GM23248 (cell line): ENCODE measurements at places on chromosomes 4 and X. TPM values are rescaled to one million over a fixed set of nuclear protein-coding genes. Genes with fewer than 3 reads are reported as not detected.

The TRIM2 gene
- total RNA-seq: 26.4 and 32.4 TPM in 2 replicates

The SATL1 gene
- not detected in 2 replicates for total RNA-seq

The TEX13D gene
- total RNA-seq: not detected in 2 replicates

The NDST4 gene
- total RNA-seq: not detected in 2 replicates

The GPC4 gene
- 1.9 and 2.5 TPM in 2 replicates for total RNA-seq

The PAGE2 gene
- total RNA-seq: not detected in 2 replicates

- H3K36me3 ChIP-seq: no peaks in the 10 kb centered on the region
- DNase-seq: peak; percentile 50
- H3K27me3 ChIP-seq: no peaks in the 10 kb centered on the region
- peak overlapping the region; percentile 28; the same call in 1 of the 2 replicates for H3K27ac ChIP-seq
Measured at GRCh38 chr4:133856731-133857355, 344.7 kb downstream of the PABPC4L start.

GRCh38 chrX:9298221-9298620 lies 166.6 kb upstream of the TBL1X start:
- no peak for DNase-seq
- no peak overlapping the region for H3K27ac ChIP-seq
- H3K36me3 ChIP-seq: no peaks in the 10 kb centered on the region
- no peak overlapping the region for H3K4me3 ChIP-seq
- H3K4me1 ChIP-seq: no peaks in the 10 kb centered on the region

DNA sequence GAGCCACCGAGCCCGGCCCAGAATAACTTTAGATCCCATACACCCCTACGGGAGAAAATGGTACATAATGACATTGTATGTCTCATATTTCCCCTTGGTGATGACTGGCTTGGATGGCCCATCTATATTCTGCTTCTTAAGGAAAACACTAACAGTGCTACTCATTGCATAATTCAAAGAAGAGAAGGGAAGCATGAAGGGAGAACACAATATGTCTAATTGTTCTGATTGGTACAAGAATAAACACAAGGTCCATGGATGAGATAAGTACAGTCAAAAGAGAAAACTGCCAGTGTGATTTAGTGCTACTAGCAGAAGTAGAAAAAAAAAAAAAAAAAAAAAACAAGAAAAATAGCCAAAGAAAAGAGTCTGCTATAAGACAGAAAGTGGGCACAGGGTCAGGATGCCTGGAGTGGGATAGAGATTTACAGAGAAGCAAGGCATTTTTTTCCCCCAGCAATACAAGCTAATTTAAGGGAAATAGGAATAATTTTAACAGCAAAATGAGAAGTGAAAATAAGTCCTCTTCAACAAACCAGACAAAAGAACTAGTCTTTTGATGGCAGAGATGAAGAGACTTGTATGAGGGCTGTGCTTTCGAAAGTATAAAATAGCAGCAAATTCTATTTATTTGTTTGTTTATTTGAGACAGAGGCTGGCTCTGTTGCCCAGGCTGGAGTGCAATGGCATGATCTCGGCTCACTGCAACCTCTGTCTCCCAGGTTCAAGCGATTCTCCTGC lies 96.5 kb upstream of the MAP3K15 start:
- H3K36me3 ChIP-seq: no peaks in the 10 kb centered on the region
- H3K27ac ChIP-seq: no peak overlapping the region
- no peaks in the 10 kb centered on the region for H3K27me3 ChIP-seq
- no peak overlapping the region for H3K4me3 ChIP-seq

- no peaks in the 10 kb centered on the region for H3K36me3 ChIP-seq
- H3K27me3 ChIP-seq: no peaks in the 10 kb centered on the region
- H3K27ac ChIP-seq: no peak overlapping the region
- H3K4me3 ChIP-seq: no peak overlapping the region
- peaks cover 2% of the 10 kb centered on the region; the same call in 1 of the 2 replicates for H3K4me1 ChIP-seq
Measured at GRCh38 chrX:9378980-9379696, 85.7 kb upstream of the TBL1X start.

DNA sequence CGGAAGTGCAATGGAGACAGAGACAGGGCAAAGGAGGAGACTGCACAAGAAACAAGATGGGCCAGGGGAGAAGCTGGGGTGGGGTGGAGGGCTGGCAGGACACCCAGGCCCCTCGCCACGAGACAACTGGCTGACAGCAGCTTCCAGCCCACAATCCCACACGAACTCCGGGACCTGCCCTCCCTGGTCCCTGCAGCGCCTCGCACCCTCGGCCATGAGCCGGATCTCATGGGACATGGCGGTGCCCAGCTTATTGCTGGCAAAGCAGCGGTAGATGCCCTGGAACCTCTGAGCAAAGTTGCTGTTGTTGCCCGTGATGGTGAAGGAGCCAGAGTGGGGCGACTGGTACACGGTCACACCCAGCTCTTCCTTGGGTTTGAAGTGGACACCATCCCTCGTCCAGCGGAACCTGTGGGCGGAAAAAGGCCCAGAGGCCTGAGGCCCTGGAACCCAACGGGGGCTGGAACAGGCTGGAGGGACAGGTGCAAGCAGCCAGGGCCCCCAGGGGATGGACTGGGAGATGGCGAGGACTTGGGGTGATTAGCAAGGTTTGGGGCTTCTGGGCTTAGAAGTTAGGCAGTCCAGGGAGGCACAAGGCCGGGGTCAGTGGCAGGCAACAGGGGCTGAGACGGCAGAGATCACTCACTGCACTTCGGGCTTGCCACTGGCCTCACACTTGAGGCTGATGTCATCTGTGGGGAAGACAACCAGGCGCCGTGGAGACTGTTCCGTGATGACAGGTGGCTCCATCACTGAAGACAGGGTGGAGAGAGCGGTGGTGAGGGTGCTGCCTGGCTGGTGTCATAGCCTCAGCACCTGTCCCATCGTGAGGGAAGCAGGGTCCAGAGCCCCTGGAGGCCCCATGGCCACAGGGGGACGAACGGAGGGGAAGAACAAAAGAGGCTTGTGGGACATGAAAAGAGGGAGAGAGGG lies 13.8 kb downstream of the L1CAM start:
- H3K4me1 ChIP-seq: no peaks in the 10 kb centered on the region
- DNase-seq: no peak
- no peaks in the 10 kb centered on the region for H3K27me3 ChIP-seq
- no peaks in the 10 kb centered on the region for H3K36me3 ChIP-seq
- no peak overlapping the region for H3K4me3 ChIP-seq
- H3K27ac ChIP-seq: no peak overlapping the region

DNA sequence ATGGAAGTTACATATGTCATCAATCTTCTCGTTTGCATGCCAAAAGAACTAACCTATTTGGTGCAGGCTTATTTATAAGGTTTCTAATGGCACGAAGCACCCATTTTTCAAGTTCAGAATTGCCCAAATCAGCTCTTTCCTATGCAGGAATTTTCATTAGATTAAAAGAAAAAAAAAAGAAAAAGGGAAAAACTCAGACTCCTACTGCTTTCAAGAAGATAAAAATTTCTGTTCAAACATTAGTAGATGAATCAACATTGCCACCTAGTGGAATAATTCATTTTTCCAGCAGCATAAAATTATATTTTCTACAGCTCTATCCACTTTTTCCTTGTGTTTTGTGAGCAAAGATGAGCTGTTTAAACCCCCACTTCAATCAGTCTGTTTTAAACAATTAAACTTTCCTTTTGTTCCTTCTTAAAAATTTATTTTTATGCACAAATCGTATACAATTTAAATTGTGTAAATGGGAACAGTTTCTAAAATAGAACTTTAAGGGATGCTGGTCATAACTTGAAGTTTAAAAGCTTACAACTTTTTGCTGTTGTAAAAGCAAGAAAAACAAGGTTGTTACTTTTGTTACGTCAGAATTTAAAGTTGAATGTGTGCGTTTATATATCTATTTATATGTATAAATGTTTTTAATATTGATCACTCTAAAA lies 309.9 kb downstream of the ARAP2 start:
- H3K4me1 ChIP-seq: no peaks in the 10 kb centered on the region
- no peak overlapping the region for H3K4me3 ChIP-seq
- no peaks in the 10 kb centered on the region for H3K27me3 ChIP-seq
- no peak overlapping the region for H3K27ac ChIP-seq

DNA sequence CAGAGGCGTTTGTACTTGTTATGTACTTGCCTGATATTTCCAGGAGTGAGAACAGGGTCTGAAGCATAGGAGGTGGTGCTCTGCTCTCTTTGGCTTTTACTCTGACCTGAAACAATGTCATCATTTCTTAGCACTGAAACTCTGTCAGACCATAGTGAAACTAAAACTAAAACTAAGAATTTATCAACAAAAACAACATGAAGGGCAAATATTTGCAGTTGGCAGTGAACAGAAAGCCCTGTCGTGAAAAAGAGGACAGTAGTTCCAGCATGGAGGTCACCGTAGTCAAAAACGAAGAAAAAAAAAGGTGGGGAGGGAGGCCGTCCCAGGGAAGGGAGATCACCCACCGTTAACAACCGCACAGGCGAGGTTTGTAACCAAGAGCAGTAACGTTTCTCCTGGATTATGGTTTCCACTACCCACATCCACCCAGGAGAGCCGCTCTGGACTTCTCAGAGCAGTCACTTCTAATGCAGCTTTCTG lies 97.5 kb downstream of the ANK2 start:
- H3K27me3 ChIP-seq: no peaks in the 10 kb centered on the region
- H3K27ac ChIP-seq: peak overlapping the region; percentile 62
- H3K4me1 ChIP-seq: peaks cover 21% of the 10 kb centered on the region
- no peaks in the 10 kb centered on the region for H3K36me3 ChIP-seq
- DNase-seq: peak; percentile 59

GRCh38 chrX:149518236-149518635 lies 13.1 kb upstream of the IDS start:
- no peak overlapping the region for H3K27ac ChIP-seq
- no peaks in the 10 kb centered on the region for H3K36me3 ChIP-seq
- no peaks in the 10 kb centered on the region for H3K4me1 ChIP-seq
- no peaks in the 10 kb centered on the region for H3K27me3 ChIP-seq
- DNase-seq: no peak

DNA sequence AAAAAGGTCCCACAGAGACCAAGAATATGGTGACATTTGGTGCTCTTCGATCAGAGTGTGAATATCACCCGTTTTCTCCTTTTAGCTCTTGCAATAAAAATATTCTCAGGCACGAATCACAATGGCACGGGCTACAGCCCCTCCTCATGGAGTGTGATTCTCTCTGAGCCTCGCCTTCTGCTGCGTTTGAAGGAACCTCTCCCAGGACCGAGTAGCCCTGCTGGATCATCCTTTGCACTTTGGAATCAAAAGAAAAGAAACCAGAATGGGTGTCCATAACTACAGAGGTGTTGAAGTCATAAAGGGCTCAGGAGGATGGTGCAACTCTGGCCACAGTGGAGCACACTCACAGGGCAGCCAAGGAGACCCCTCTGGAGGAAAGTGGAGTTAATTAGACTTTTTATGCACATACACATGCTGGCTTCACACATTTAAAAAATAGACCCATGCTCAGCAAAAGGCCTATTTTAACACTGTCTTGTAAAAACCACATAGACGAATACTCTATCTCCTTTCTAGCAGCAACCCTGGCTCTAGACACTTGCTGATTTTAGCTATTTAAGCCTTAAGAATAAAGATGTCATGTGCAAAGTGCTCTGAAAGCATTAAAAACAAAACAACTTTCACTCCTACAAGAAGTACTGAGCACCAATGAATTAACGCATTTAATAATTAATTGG lies 19.1 kb downstream of the MAML3 start:
- no peak overlapping the region for H3K4me3 ChIP-seq
- H3K27ac ChIP-seq: no peak overlapping the region
- H3K27me3 ChIP-seq: no peaks in the 10 kb centered on the region
- no peaks in the 10 kb centered on the region for H3K36me3 ChIP-seq
- peaks cover 47% of the 10 kb centered on the region for H3K4me1 ChIP-seq

DNA sequence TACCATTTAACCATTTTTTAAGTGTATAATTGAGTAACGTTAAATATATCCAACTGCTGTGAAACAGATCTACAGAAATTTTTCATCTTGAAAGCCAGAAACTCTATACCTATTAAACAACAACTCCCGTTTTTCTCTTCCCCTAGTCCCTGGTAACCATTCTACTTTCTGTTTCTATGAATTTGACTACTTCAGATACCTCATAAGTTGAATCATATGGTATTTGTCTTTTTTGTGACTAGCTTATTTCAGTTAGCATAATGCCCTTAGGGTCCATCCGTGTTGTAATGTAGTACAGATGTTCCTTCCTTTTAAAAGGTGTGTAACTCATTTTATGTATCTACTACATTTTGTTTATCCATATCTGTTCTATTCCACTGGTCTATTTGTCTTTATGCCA lies 48.7 kb downstream of the STAG2 start:
- no peak overlapping the region for H3K27ac ChIP-seq
- H3K4me3 ChIP-seq: no peak overlapping the region
- DNase-seq: peak; percentile 6
- no peaks in the 10 kb centered on the region for H3K27me3 ChIP-seq
- H3K36me3 ChIP-seq: no peaks in the 10 kb centered on the region

DNA sequence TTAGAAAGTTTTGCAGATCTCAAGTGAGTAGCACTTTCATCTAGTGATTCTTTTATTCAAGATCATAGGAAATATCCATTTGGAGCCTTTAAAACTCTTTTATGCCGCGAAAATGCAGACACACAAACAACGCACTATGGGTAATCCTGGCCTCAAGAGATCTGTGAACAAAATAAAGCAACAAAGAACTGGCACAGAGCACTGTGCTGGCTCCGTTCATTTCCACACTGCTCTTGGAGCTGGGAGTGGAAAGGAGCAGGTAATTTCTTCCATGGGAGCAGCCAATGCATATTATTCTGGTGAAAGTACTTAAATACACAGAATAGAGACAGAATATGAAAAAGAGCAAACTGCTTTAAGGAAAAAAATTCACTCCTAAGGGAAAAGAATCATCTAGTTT lies 172.7 kb upstream of the FRG1 start:
- DNase-seq: no peak
- H3K4me1 ChIP-seq: no peaks in the 10 kb centered on the region
- no peak overlapping the region for H3K4me3 ChIP-seq

- no peak overlapping the region for H3K27ac ChIP-seq
- no peak overlapping the region for H3K4me3 ChIP-seq
- no peaks in the 10 kb centered on the region for H3K4me1 ChIP-seq
- no peaks in the 10 kb centered on the region for H3K36me3 ChIP-seq
- H3K27me3 ChIP-seq: no peaks in the 10 kb centered on the region
- peak; percentile 75 for DNase-seq
Measured at GRCh38 chrX:130024127-130024526, 41.7 kb downstream of the BCORL1 start.

DNA sequence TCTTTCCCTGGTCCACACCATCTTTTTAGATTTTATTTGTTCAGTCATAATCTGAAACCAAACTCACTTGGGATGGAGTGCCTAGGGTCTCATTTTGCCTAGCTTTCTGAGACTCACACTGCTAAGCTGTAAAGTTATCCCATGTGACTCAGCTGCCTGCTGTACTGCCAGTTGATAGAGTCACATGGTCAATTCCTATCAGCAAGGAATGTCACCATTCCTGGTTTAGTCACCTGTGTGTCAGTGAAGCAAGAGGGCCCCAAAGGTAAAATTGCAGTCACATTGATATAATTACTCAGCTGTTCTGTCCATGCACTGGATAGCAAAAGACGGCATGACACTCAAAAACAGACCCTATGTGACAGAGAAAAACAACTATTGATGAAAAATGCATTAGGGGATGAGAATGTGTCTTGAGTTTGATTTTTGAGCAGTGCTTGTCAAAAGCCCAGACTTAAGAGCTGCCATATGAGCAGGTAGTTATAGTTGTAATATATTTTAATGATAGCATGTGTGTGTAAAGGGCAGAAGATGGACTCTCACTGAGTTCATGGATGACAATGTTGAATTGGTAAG lies 413.2 kb downstream of the PPARGC1A start:
- no peak for DNase-seq
- no peaks in the 10 kb centered on the region for H3K27me3 ChIP-seq

GRCh38 chrX:19789782-19790181 lies 97.6 kb downstream of the SH3KBP1 start:
- H3K36me3 ChIP-seq: no peaks in the 10 kb centered on the region
- H3K27me3 ChIP-seq: no peaks in the 10 kb centered on the region
- H3K4me1 ChIP-seq: peaks cover 26% of the 10 kb centered on the region
- no peak overlapping the region for H3K27ac ChIP-seq
- DNase-seq: no peak
